ENCODE measurements at places on chromosomes 4 and X. TPM values are rescaled to one million over a fixed set of nuclear protein-coding genes. Genes with fewer than 3 reads are reported as not detected.

The HTN1 gene
- not detected for total RNA-seq

The HPGD gene
- 1.3 TPM for total RNA-seq

The PCDH10 gene
- total RNA-seq = 0.08 TPM

The RIPPLY1 gene
- total RNA-seq = not detected

The FGF13 gene
- total RNA-seq = 0.43 TPM

GRCh38 chr4:3445829-3446545 lies 4.2 kb downstream of the HGFAC start:
- peak; percentile 37 for DNase-seq

GRCh38 chr4:123943976-123944375 lies 547.4 kb downstream of the SPRY1 start:
- no peak for DNase-seq

DNA sequence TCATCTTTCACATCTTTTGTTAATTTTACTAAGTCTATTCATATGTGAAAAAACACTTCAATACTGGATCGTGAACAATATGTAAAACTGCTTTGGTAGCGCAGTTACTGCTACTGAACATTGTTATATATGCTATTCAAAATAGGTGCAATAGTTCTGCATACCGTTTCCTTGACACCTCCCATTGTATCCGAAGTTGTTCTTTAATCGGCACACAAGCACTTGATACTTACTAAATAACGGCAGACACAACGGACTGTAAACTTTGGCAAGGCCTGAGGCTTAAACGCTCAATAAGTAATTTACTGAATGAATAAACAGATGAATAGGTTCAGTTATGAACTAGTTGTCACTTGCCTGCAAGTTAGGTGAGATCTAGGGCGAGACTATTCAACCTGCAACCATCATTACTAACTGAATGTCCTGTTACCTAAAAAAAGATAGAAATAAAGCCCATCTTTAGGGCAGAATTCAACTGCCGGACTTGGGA lies 620 bp downstream of the ANAPC10 start:
- no peak for DNase-seq
